ENCODE measurements at places on chromosomes 5 and 9. TPM values are rescaled to one million over a fixed set of nuclear protein-coding genes. Genes with fewer than 3 reads are reported as not detected.

- no peak overlapping the region for H3K27ac ChIP-seq
- H3K27me3 ChIP-seq = no peaks in the 10 kb centered on the region
- DNase-seq = no peak
- no peak overlapping the region for H3K4me3 ChIP-seq
- H3K36me3 ChIP-seq = no peaks in the 10 kb centered on the region
Observed at GRCh38 chr5:143931986-143932385, 120.0 kb downstream of the HMHB1 start.

The FOXD4L5 gene
- 0.13 TPM for total RNA-seq

- no peak overlapping the region for H3K4me3 ChIP-seq
- no peak overlapping the region for H3K27ac ChIP-seq
- H3K4me1 ChIP-seq = no peaks in the 10 kb centered on the region
- no peak for DNase-seq
- H3K36me3 ChIP-seq = no peaks in the 10 kb centered on the region
Observed at GRCh38 chr9:36100532-36100931, 36.0 kb upstream of the GLIPR2 start.

The PDLIM4 gene
- 8.9 TPM for total RNA-seq

GRCh38 chr9:137879052-137879451, 1.5 kb downstream of the CACNA1B start:
- DNase-seq = no peak
- H3K4me3 ChIP-seq = no peak overlapping the region
- no peaks in the 10 kb centered on the region for H3K4me1 ChIP-seq
- H3K36me3 ChIP-seq = no peaks in the 10 kb centered on the region
- H3K27ac ChIP-seq = no peak overlapping the region

- peaks cover 3% of the 10 kb centered on the region for H3K27me3 ChIP-seq
- H3K36me3 ChIP-seq = no peaks in the 10 kb centered on the region
- no peak overlapping the region for H3K4me3 ChIP-seq
- H3K27ac ChIP-seq = no peak overlapping the region
- H3K4me1 ChIP-seq = peaks cover 6% of the 10 kb centered on the region
- DNase-seq = no peak
Observed at GRCh38 chr5:103424026-103424425, 138.6 kb downstream of the NUDT12 start.

GRCh38 chr9:130259044-130259443, 6.5 kb upstream of the HMCN2 start:
- no peak overlapping the region for H3K4me3 ChIP-seq
- no peak for DNase-seq
- no peaks in the 10 kb centered on the region for H3K4me1 ChIP-seq
- no peak overlapping the region for H3K27ac ChIP-seq
- peaks cover 34% of the 10 kb centered on the region for H3K27me3 ChIP-seq

GRCh38 chr5:81830596-81830995, 79.7 kb upstream of the SSBP2 start:
- H3K36me3 ChIP-seq = no peaks in the 10 kb centered on the region
- no peaks in the 10 kb centered on the region for H3K4me1 ChIP-seq
- no peak overlapping the region for H3K4me3 ChIP-seq
- H3K27ac ChIP-seq = no peak overlapping the region

- no peak overlapping the region for H3K27ac ChIP-seq
- no peak overlapping the region for H3K4me3 ChIP-seq
- H3K4me1 ChIP-seq = peaks cover 39% of the 10 kb centered on the region
- DNase-seq = peak; percentile 20
- no peaks in the 10 kb centered on the region for H3K36me3 ChIP-seq
Observed at GRCh38 chr9:14057368-14058324, 256.3 kb downstream of the NFIB start.

DNA sequence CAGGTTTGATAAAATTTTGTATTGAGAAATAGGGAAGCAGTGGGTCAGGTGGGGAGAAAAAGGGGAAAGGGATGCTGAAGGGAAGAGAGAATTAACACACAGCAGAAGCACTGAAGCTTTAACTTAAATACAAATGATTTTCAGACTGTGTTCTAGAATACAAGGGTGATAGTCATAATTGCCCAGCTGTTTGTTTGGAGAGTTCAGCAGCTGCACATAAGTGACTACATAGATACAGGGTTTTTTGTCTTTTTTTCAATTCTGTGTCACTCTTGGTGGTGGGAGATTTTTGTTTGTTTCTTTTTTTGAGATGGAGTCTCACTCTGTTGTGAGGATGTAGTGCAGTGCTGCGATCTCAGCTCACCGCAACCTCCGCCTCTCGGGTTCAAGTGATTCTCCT, 590.4 kb upstream of the SEMA6A start:
- H3K4me3 ChIP-seq = no peak overlapping the region
- H3K27me3 ChIP-seq = no peaks in the 10 kb centered on the region
- H3K27ac ChIP-seq = no peak overlapping the region
- no peaks in the 10 kb centered on the region for H3K4me1 ChIP-seq
- H3K36me3 ChIP-seq = no peaks in the 10 kb centered on the region

- no peak for DNase-seq
- H3K4me3 ChIP-seq = no peak overlapping the region
- H3K36me3 ChIP-seq = no peaks in the 10 kb centered on the region
Observed at GRCh38 chr5:67291671-67292070, 95.1 kb upstream of the CD180 start.

DNA sequence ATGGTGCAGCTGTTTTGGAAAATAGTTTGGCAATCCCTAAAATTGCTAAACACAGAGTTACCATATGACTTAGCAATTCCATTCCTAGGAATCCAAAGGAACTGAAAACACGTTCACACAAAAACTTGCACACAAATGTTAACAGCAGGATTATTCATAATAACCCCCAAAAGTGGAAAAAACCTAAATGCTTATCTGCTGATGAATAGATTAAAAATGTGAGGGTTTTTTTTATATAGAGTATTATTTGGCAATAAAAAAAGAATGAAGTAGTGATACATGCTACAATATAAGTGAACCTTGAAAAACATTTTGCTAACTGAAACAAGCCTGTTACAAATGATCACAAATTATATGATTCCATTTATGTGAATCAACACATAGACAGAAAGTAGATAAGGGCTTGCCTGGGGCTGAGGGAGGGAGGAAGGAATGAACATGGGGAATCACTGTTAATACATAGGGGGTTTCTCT, 45.1 kb upstream of the TRIO start:
- H3K27ac ChIP-seq = no peak overlapping the region
- H3K27me3 ChIP-seq = no peaks in the 10 kb centered on the region
- no peaks in the 10 kb centered on the region for H3K4me1 ChIP-seq
- H3K36me3 ChIP-seq = no peaks in the 10 kb centered on the region

The SLC45A2 gene
- total RNA-seq = 0.31 TPM

- no peak for DNase-seq
- peaks cover 10% of the 10 kb centered on the region for H3K4me1 ChIP-seq
- no peak overlapping the region for H3K4me3 ChIP-seq
- H3K27ac ChIP-seq = no peak overlapping the region
- no peaks in the 10 kb centered on the region for H3K27me3 ChIP-seq
- no peaks in the 10 kb centered on the region for H3K36me3 ChIP-seq
Observed at GRCh38 chr9:105259274-105259673, 14.8 kb downstream of the SLC44A1 start.

GRCh38 chr5:165185716-165186115, 1680.3 kb downstream of the MAT2B start:
- H3K27me3 ChIP-seq = peaks cover 7% of the 10 kb centered on the region
- H3K36me3 ChIP-seq = no peaks in the 10 kb centered on the region
- no peaks in the 10 kb centered on the region for H3K4me1 ChIP-seq
- H3K27ac ChIP-seq = no peak overlapping the region

DNA sequence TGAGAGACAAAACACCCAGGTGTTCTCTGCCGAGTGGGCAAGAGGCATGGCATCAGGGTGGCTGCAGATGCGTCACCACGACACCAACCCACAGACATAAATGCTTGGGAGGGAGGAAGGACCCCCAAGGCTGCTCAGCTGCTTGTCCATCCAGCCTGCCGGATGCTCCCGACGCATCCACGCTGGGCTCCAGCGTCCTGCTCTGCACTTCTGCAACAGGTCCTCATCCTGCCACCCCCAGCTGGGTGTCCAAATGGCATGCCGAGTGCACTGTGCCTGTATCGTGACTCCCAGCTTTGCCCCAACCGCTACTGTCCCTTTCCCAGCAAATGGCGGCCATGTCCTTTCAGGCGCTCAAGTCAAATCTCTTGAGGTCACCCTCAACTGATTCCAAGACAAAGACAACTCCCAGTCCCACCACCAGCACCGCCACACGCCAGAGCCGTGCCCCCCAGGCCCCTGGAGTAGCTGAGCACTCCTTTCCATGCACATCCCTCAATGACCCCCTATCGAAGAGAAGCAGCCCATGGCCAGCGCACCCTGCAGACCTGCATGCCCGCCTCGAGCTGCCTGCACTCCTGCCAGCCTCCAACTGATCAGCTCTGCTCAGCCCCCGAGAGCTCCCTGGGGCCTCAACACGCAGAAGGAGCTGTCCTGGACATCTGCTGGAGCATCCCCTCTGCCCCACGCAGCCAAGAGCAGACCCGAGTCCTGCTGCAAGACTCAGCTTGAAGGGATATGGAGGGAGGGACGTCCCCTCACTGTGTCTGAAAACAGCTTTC, 116.7 kb downstream of the ROR2 start:
- H3K4me1 ChIP-seq = peaks cover 18% of the 10 kb centered on the region
- no peak overlapping the region for H3K4me3 ChIP-seq
- H3K27ac ChIP-seq = no peak overlapping the region
- DNase-seq = no peak

DNA sequence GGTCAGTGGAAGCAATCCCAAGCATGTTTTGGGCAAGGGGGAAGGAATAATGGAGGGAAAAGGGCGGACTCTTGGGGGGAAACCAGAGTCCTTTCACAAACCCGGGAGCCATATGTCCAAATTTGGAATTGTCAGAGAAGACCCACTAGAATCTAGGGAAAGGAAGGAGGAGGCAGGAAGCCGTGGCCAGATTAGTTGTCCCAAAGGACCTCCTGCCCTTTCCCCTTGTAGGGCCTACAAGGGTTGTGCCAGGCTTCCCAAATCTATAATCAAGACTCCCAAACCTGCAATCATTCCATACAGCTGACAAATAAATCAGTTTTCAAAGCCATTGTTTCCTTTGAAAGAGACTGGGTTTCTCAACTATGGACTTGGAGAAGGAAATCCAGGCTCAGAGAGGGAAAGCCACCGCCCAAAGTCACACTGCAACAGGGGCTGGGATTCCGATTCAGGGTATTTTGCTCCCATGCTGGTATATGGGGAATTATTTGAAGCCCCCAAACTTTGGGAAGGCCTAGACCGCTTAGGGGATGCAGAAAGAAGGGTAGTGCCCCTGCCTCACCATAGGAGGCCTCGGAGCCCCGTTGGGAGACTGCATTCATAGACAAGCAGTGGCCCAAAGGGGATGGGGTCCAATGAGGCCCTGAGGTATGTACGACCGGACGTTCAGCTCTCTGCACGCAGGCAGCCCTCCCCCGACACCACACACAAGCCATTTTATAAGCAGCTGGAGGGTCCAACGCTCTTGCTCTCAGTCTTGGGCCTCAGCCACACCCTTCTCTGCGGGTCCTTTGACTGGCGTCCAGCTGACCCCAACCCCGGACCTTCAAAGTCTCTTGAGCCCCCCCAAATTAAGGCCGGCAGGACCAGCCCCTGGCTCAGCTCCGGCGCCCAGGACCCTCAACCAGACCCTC, 815 bp downstream of the ANXA6 start:
- H3K4me3 ChIP-seq = peak overlapping the region; percentile 67
- no peaks in the 10 kb centered on the region for H3K36me3 ChIP-seq
- peak overlapping the region; percentile 74 for H3K27ac ChIP-seq

DNA sequence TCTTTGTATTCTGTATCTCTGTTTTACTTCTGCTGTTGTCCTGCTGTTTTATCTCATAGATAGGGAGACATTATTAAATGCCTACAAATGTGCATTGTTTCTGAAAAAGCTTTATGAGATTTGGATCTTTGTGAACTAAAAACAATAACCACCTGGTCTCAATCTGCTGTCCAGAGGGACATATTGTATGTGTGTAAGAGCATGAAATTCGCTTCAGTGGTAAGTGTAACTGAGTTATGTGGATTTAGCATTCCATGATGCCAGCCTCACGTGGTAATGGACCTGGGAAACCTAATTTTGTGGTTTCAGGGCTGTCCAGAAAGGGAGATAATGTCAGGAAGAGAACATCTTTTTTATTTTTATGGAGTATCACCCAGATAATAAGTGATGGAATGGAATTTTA, 119.3 kb downstream of the GDNF start:
- H3K27ac ChIP-seq = peak overlapping the region; percentile 93
- H3K4me1 ChIP-seq = peaks cover 89% of the 10 kb centered on the region
- peak overlapping the region; percentile 21 for H3K4me3 ChIP-seq

The FCN1 gene
- not detected for total RNA-seq

GRCh38 chr5:10288592-10289219, 19.0 kb downstream of the CMBL start:
- H3K27ac ChIP-seq = no peak overlapping the region
- H3K4me3 ChIP-seq = no peak overlapping the region
- peaks cover 16% of the 10 kb centered on the region for H3K4me1 ChIP-seq
- DNase-seq = no peak
- H3K27me3 ChIP-seq = no peaks in the 10 kb centered on the region
- H3K36me3 ChIP-seq = no peaks in the 10 kb centered on the region

- H3K4me3 ChIP-seq = no peak overlapping the region
- no peak overlapping the region for H3K27ac ChIP-seq
- no peaks in the 10 kb centered on the region for H3K4me1 ChIP-seq
- no peaks in the 10 kb centered on the region for H3K36me3 ChIP-seq
- no peaks in the 10 kb centered on the region for H3K27me3 ChIP-seq
- no peak for DNase-seq
Observed at GRCh38 chr9:27426511-27427271, 97.4 kb upstream of the IFNK start.

The COMMD10 gene
- total RNA-seq = 36.5 TPM

DNA sequence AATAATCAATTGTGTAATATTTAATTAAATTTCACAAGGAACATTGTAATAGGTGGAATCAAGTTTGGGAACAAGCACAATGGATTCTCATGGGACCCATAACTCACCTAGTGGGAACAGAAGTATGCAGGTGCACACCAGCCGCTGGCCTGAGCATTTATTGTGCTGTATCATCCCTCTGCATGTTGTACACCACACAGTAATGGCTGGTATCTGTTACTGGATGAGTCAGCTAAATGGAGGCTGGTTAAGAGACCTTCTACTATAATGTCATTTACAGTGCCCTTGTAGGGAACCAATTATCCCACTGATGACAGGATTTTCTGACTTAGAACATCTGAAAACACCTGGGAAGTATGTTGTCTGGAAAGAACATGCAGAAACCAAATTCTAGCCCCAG, 3.2 kb upstream of the MAP3K1 start:
- H3K4me1 ChIP-seq = peaks cover 4% of the 10 kb centered on the region
- H3K4me3 ChIP-seq = no peak overlapping the region
- H3K36me3 ChIP-seq = no peaks in the 10 kb centered on the region
- no peaks in the 10 kb centered on the region for H3K27me3 ChIP-seq

The DNAH5 gene
- not detected for total RNA-seq

DNA sequence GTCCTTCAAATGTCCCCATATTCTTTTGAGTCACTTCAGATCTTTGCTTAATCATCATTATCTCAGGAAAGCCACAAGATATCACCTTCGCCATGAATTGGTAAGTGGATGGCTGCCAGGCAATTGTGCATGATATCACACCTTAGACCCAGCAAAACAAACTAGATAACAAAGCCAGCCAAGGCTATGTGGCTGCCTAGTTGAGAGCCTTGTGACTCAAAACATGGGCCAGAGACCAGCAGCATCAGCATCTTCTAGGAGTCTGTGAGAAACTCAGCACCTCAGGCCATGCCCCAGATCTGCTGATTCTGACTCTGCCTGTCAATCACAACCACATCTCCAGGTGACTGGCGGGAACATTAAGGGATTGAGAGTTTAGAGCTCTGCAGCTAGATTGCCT, 82.8 kb downstream of the SLIT3 start:
- no peak for DNase-seq
- peaks cover 20% of the 10 kb centered on the region for H3K27me3 ChIP-seq
- no peaks in the 10 kb centered on the region for H3K36me3 ChIP-seq
- no peak overlapping the region for H3K27ac ChIP-seq
- no peaks in the 10 kb centered on the region for H3K4me1 ChIP-seq

GRCh38 chr5:179191506-179192184, 131.5 kb downstream of the ZNF354C start:
- H3K27me3 ChIP-seq = no peaks in the 10 kb centered on the region
- no peak for DNase-seq
- no peaks in the 10 kb centered on the region for H3K4me1 ChIP-seq
- H3K27ac ChIP-seq = no peak overlapping the region
- no peaks in the 10 kb centered on the region for H3K36me3 ChIP-seq

All from A673 (cell line).